ENCODE measurements at places on chromosomes 3 and 15.

- DNase-seq: no peak
These were observed 31.9 kb downstream of the UBE2E1 start for GRCh38 chr3:23837691-23838090.

- no peak for DNase-seq
These were observed 57.4 kb upstream of the TRAK1 start for GRCh38 chr3:42033741-42034140.

DNA sequence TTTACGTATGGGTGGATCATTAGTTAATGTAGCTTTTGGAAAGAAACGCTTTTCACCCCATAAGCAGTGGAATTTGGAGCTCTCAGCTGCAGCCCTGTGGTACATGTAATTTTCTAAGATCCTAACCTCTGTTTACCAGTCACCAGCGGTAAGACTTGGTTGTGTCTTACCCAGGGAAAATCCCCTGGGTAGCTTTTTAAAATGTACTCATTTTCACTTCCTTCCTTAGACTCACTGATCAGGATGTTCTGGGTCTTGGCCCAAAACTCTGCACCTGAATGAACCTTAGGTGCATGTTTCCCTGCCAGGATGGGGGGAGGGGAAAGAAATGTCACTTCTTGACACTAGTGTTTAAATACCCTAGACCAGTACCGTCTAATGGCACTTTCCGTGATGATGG is 605.2 kb downstream of the MAGI1 start:
- no peak for DNase-seq

DNA sequence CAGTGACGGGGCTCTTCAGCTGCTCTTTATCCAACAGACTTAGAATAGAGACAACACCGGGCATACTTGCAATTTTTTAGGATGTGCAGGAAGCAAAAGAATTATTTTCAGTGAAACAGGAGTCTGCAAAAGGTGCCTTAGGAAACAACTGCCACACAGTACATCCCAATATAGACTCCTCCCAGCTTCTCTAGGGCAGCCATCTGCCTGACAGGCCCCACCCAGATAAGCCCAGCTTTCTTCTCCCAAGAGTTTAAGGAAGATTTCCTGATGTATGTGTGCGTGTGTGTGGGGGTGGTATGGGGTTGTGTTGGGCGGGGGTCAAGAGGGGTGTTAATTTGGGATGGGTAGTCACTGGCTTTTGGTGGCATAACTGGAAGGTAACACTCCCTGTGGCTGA is 21.5 kb downstream of the MAP2K1 start:
- no peak for DNase-seq

- DNase-seq: no peak
These were observed 128.6 kb upstream of the DLG1 start for GRCh38 chr3:197427021-197427420.

DNA sequence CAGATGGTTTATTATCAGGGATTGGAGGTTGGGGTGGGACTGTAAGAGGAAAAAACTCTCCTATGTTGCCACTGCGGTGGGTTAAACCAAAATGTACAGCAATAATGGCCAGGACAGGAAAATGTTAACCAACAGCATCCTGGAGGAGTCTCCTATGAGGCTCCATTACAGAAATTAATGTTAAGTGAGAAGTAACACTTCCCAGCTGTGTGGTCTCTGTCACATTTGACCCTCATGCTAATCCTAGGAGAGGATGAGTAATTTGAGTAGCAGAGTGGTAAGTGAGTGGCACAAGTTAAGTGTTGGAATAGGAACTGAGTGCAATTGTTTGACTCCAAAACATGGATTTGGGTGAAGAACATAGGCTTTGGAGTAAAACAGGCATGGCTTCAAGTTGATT is 39.0 kb downstream of the ARHGEF3 start:
- no peak for DNase-seq

DNA sequence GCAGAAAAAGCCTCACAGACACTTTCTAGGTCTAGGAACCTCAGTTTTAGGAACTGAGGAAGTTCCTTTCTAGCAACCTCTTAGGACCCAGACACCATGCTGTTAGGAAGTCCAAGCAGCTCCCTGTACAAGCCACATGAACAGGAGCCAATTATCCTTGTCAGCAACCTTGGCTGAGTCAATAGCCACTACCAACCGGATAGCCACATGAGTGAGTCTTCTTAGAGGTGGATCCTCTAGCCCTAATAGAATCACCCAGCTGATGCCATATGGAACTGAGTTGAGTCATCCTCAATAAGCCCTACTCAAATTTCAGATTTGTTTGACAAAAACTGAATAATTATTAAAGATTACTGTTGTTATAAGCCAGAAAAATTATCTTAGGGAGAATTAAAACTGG is 256.2 kb downstream of the NLGN1 start:
- no peak for DNase-seq

- no peak for DNase-seq
These were observed 160.9 kb downstream of the EDEM1 start for GRCh38 chr3:5348229-5348902.

GRCh38 chr3:129582799-129583198 is 23.7 kb downstream of the PLXND1 start:
- DNase-seq: no peak

DNA sequence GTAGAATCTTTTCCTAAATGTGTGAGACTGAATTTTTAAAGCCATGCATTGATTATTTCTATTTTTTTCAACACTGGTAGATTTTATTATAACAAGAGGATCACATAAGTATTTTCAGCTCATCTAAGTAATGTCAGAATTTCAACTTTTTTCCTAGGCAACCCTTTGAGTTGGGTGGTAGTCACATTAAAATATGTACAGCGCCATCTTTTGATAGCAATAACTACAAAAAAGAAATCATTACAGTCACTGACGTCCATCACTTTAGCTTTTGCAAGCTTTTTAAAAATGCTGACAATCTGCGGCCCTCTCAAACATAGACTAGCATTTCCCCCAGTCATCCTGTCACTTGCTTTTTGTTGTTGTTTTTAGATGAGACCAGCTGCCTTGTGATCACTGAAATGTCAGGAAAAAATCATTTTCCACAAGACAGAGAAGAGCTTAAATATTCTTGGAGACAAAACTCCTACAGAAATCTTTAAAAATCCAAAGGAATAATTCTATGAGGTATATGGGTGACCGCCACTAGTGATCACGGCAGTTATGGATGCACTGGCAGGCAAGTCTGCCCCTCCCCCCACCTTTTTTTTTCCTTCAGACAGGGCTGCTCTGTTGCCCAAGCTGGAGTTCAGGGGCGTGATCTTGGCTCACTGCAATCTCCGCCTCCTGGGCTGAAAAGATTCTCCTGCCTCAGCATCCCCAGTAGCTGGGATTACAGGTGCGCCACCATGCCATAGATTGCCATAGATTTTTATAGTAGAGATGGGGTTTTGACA is 384.0 kb upstream of the KCNMB2 start:
- no peak for DNase-seq

- DNase-seq: no peak
These were observed 84.1 kb downstream of the AGBL1 start for GRCh38 chr15:86163816-86164215.

DNA sequence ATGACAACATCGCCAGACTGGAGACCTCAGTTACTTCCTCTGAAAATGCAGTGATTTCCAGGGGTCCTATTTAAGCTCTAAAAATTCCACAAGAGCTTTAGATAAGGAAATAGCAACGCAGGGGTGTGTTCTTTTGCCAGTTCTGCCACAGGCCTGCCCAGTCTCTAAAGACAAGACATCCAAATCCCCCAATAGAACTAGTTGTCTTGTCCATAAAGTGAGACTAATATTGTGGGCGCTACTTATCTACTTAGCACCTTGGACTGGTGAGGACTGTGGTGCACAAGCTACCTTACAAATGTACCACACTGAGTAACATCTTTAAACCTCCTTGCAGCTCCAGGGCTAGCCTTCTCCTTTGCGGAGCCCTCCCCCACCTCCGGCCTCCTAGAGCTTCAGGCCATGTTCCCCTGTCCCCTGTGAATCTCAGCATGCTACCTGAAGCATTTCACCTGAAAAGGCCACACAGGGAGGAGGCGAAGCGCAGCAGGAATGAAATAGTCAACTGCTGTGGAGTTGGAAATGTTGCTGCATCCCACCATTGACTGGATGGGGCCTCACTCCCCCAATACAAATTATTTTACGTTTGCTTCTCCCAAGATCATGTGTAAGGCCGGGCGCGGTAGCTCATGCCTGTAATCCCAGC is 9.6 kb upstream of the LRRC2 start:
- DNase-seq: no peak

DNA sequence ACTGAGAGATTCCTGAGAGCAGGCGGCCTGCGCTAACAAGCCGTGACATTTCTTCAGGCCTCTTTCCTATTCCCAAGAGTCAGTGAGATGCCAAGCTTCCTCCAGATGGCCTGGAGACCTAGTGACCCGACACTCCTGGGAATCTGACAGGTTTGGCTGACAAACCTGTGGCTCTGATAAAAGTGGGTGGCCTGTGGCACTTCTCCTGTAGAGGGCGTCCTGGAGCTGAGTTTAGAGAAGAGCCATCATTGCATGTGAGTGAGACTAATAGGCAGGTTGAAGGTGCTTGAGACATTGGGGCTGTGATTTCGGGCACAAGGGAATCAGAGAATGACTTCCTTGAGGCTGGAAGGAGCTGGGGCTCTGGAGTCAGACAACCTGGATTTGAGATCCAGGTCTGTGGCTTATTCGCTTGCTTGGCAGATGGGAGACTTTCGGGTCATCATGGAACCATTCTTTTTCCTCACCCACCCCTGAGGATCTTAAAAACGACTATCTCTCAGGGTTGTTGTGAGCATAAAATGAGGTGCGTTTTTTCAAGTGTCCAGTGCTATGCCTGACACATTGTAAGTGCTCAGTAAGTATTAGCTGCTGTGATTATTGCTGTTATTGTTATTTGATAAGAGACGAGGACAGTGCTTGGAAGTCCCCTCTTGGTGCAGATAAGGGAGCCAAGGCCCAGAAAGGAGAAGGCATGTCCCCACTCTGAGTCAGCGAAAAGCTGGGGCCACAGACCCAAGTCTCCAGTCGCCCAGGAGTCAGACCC is 77.2 kb downstream of the SCN10A start:
- peak; percentile 53 for DNase-seq

DNA sequence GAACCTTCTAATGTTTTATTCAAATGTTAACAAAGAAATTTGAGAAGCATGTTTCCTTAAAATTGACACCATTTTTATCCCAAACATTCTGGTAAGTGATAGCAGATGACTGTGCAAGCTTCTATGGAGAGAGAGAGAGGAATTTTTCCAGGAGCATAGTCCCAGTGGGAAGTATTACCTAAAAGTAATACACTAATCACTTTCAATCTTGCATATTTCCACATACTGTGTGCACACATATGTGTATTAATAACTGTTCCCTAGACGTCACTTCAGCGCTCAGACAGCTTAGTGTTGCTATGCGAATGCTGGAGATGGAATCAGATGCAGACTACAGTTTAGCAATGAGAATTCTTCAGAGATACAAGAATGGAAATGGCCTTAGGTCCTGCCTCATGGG is 424.3 kb upstream of the TPRG1 start:
- DNase-seq: no peak

- DNase-seq: peak; percentile 93
These were observed at the start of gene FMN1 for GRCh38 chr15:33194704-33195670. TSS of gene FMN1 (minus strand) at chr15:33194714. CDS start at chr15:33154914, 39,800 bp downstream.

- no peak for DNase-seq
These were observed 392.4 kb downstream of the EDEM1 start for GRCh38 chr3:5579946-5580345.

- no peak for DNase-seq
These were observed 9.4 kb upstream of the ALAS1 start for GRCh38 chr3:52188556-52188955.

DNA sequence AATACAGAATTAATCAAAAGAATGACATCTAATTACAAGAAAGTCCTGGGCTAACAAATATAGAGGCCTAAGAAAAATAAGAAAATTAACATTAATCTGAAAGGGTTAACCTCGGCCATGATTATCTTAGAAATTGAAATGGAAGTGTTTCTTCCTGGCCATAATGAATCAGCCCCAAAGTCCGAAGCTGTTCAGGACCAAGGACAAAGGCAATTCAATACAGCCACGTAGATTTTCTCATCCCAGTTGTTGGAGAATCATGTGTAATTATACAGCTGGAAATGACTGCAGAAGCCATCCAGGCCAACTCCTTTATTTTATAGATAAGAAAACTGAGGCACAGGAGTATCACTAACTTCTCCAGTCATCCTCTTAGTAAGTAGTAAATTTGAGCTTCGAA is 38.0 kb upstream of the GBE1 start:
- no peak for DNase-seq

DNA sequence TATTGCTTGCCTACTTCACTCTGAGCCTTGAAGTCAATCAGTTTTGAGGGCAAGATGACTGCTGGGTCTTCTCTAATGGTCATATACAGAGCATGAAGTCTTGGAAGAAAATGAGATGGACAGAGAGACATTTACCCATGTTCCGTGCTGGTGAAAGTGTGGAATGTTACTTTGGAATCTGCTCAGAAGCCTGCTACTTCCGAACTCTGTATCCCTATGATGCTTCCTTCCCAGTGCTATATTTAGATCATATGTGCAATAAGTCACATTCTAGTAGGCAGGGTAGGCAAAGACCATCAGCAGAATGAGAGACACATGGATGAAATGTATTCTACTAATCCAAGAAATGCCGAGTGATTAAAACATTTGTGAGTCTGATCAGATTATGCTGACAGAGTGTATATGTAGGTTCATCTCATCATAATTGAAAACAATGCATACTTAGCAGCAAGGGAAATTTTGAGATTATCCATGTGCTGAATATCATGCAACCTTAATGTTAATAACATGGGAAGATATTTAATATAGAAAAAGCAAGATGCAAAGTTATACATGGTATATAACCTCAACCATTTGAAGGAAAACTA is 60.5 kb downstream of the RAB7A start:
- DNase-seq: no peak

- no peak for DNase-seq
These were observed 173.8 kb downstream of the SMAD6 start for GRCh38 chr15:66875588-66876420.

DNA sequence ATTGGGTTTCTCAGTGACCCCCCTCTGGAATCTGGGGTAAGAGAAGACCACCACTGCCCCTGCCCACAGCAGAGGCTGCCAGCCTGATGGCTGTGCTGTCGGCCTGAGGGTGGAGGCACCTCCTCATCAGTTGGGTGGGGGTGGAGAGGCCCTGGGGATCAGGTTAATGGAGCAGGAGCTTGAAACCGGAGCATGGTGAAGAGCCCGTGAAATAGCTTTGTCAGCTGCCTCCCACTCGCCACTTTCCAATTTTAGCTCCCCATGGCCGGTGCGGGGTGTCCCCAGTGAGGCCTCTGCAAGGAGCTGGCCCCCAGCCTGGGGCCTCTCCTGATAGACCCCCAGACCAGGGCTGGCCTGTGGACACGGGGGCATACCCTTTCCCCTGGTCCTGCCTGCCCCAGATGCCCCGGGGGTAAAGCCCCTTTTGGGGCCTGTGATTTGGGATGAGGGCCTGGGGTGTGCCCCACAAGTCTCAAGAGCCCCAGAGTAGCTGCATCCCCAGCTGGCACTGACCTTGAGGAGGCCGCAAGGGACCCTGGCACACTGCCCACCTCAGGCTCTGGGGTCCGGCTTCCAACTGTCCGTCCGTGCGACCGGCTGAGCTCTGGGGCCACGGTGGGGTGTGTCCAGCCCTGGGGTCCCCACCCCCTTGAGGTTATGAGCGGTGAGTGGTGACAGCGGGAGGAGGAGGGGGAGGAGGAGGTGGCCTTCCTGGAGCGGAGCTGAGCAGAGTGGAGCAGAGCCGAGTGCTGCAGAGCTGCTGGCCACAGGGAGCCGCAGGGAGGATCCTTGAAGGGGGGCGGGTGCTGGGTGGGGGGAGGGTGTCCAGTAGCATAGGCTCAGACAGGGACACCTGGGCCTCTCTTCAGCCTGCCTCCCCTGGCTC is at the start of gene HHATL:
Gene HHATL (minus strand): TSS at position 733 of the 886 bp plus-strand sequence. CDS start 1,972 bp downstream, outside the sequence.
- no peak for DNase-seq
